Adrenal gland (tissue), 19 donors: ENCODE measurements at places on chromosomes 5 and 9. TPM values are rescaled to one million over a fixed set of nuclear protein-coding genes. Genes with fewer than 3 reads are reported as not detected.

Gene SLC26A2
- 7.2 TPM for polyA plus RNA-seq

Gene PROB1
- polyA plus RNA-seq = 4.0 TPM

Gene NSG2
- polyA plus RNA-seq = 35.0 TPM

Gene MYOZ3
- polyA plus RNA-seq = 0.51 TPM

Gene EGFLAM
- 24.5 TPM for polyA plus RNA-seq

Gene PCDHGC5
- polyA plus RNA-seq = 0.10 TPM

Gene TMC1
- polyA plus RNA-seq = not detected

Gene GADD45G
- 190 TPM for polyA plus RNA-seq

Gene GRK6
- polyA plus RNA-seq = 15.3 TPM

Gene C9orf152
- 0.13 TPM for polyA plus RNA-seq

Gene SLC6A18
- polyA plus RNA-seq = not detected

Gene CDH9
- 0.13 TPM for polyA plus RNA-seq

Gene IL3
- polyA plus RNA-seq = not detected

Gene DAB2
- 111 TPM for polyA plus RNA-seq

Gene IL5
- polyA plus RNA-seq = not detected

Gene FCN1
- polyA plus RNA-seq = 0.68 TPM

Gene PLPPR1
- 0.08 TPM for polyA plus RNA-seq

Gene SLC34A3
- not detected for polyA plus RNA-seq

Gene ADAM19
- polyA plus RNA-seq = 2.2 TPM

Gene SPACA9
- polyA plus RNA-seq = 14.2 TPM

Gene LCP2
- polyA plus RNA-seq = 9.3 TPM

Gene KCNN2
- 45.6 TPM for polyA plus RNA-seq

Gene SHROOM1
- 6.7 TPM for polyA plus RNA-seq

Gene FBP2
- polyA plus RNA-seq = 0.32 TPM

Gene PRELID2
- 2.5 TPM for polyA plus RNA-seq

Gene HMCN2
- 2.8 TPM for polyA plus RNA-seq

Gene NUP214
- polyA plus RNA-seq = 31.7 TPM

Gene SEMA5A
- 0.97 TPM for polyA plus RNA-seq

Gene C9orf153
- 0.31 TPM for polyA plus RNA-seq

Gene PCDHGC4
- polyA plus RNA-seq = 0.03 TPM

Gene ZNF483
- polyA plus RNA-seq = 3.1 TPM

Gene SLC6A7
- not detected for polyA plus RNA-seq

Gene SLC46A2
- 0.40 TPM for polyA plus RNA-seq

Gene LCNL1
- 10.5 TPM for polyA plus RNA-seq

Gene LCN9
- not detected for polyA plus RNA-seq

Gene DOCK8
- polyA plus RNA-seq = 13.7 TPM

Gene DND1
- 2.1 TPM for polyA plus RNA-seq

Gene CRB2
- polyA plus RNA-seq = 0.13 TPM

Gene GLDC
- polyA plus RNA-seq = 0.16 TPM

Gene TAF1L
- 0.04 TPM for polyA plus RNA-seq

Gene LECT2
- not detected for polyA plus RNA-seq

Gene FOXD4
- not detected for polyA plus RNA-seq

Gene ZNF462
- 4.9 TPM for polyA plus RNA-seq

Gene CLIC3
- polyA plus RNA-seq = not detected

Gene ADCY2
- 4.0 TPM for polyA plus RNA-seq

Gene ROPN1L
- 0.24 TPM for polyA plus RNA-seq

Gene C6
- 2.4 TPM for polyA plus RNA-seq

Gene TOR4A
- 1.3 TPM for polyA plus RNA-seq

Gene LRRC19
- not detected for polyA plus RNA-seq

Gene MTX3
- polyA plus RNA-seq = 6.7 TPM
